ENCODE measurements at places on chromosomes 5 and 9.

GRCh38 chr5:111415053-111415452, 97.3 kb downstream of the STARD4 start:
- DNase-seq: no peak

GRCh38 chr5:168411871-168412270, 74.4 kb upstream of the RARS1 start:
- no peak for DNase-seq

DNA sequence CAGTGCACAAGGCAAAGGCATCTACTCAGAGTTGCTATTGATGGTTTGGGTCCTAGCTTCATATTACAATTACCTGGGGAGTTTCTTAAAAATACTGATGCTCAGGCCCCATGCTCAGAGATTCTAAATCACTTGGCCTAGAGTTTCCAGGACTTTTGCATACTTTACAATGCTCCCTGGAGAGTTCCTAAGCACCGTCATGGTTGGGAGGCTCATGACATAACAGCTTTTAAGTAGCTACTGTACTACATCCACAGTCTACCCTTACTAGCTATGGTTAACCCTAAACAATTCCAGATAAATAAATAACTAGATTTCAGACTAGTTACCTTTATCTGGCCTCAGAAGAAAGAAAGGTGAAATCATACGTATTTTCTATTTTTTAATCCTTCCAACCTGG, 414.4 kb downstream of the PDE4D start:
- no peak for DNase-seq

DNA sequence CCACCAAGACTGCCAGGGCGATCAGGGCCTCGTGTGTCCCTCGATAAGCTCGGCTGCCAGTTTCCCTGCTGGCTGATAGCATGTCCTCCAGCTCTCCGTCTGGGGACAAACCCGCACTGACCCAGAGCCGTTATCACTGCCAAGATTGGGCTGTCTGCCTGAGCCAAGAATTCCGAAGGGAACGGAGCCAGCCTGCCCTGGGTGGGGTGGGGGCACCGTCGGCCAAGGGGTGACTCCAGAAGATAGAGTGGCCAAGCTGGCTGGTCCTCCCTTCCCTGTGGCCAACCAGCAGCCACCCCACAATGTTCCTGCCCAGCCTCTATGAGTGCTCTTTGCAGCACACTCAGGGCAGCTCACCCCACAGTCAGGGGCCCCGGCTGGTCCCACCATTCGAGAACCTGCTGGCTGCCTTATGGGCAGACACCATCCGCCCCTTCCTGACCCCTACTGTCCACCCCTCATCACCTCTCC, 29.4 kb downstream of the HRH2 start:
- no peak for DNase-seq

DNA sequence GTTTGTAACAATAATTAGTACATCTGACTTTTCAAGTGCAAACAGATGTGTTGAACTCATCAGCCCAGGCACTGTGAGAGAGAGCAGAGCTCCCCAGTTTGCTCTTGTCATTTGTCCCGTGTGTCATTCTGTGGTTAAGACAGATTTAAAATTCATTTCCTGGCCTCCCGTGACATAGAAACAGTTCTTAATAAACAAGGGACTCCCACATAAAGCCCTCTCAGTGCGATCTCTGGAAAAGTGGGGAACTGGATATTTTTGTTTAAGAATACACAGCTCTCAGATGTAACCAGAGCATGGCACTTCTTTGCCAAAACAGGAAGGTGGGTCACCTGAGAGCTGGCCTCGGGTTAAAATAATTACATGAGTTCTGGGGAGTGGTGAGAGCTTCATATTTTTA, 58.6 kb downstream of the PRKACG start:
- no peak for DNase-seq
